ENCODE measurements at places on chromosomes 5 and 9.

GRCh38 chr5:158808542-158808941 is 291.2 kb downstream of the EBF1 start:
- no peak for DNase-seq

DNA sequence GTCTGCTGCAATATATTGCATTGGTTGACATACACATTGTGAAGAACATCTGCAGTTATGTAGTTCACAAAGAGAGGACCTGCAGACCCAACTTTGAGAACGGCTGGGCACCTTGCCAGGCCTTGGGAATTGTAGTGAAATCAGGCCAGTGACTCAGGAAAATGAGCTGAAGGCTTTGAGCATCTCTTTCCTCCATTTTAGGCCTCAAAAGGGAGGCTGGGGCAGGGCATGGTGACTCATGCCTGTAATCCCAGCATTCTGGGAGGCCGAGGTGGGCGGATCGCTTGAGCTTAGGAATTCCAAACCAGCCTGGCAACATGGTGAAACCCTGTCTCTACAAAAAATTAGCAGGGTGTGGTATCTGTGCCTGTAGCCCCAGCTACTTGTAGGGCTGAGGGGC is 1.4 kb upstream of the IPPK start:
- DNase-seq = no peak

DNA sequence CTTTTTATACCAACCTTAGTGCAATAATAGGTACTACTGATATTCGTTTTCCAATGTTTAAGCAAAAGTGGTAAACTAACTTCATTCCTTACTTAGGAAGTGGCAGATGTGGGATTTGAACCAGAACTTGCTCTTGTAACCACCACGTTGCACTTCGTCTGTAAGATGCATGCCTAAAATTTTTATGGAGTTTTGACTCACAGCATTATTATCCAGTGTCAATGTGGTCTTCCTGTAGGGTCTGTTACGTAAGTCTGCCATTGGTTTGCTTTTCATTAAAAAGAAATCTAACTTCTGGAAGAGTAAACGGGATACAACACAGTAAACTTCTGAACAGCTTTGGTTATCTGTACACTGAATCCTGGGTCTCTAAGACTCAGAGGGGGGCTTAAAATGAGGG is 521.0 kb upstream of the WWC1 start:
- DNase-seq = no peak

- no peak for DNase-seq
Measured at GRCh38 chr5:121138495-121138907, 674.4 kb downstream of the PRR16 start.

- DNase-seq = no peak
Measured at GRCh38 chr9:133105461-133105770, 15.6 kb downstream of the RALGDS start.

All from activated naive CD8-positive, alpha-beta T cell treated with anti-CD3 and anti-CD28 coated beads, Interleukin-2, amount 50 U/mL, for 16 hours (primary cell).